Stimulated activated CD8-positive, alpha-beta memory T cell treated with anti-CD3 and anti-CD28 coated beads, Interleukin-4, amount 100 ng/mL, for 24 hours (primary cell): ENCODE measurements at places on chromosomes 16 and 17.

- DNase-seq, result no peak
These were observed 111.7 kb upstream of the FOXF1 start for GRCh38 chr16:86398622-86399021.

GRCh38 chr16:68660359-68660795 is 15.3 kb downstream of the CDH3 start:
- DNase-seq, result no peak

DNA sequence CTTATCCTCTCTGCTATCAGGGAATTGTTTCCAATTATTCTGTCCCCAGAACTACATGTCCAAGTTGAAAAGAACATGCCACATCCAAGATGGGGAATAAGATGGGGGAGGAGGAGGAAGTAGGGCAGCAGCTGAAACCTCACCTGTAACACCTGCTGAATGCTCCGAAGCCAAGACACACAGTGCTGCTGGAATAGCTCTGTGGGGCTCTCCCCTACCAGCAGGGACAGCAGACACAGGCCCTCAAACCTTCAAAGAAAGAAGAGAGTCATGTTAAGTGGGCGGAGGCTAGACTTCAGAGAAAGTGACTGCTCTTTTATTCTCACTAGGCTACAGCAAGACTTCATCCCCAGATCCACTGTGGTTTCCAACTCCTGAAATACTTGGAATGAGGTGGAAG is 13.2 kb downstream of the PELP1 start:
- no peak for DNase-seq

DNA sequence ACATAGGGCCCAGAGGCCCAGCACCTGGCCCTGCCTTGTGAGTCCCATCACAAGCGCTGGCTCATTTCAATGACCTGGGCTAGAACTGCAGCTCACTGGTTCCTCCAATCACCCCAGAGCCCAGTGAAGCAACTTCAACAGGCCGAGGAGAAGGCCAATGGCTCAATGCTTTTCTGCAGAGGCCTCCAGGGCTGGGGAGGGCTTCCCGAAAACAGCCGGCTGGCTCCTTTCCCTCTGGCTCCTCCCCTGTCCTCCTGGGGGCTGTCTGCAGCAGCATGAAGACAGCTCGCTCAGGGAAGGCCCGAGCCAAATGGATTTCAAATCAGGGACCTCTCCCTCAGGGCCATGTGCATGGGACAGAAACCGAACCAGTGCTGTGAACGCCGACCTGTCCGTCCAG is 121.6 kb downstream of the ZNF423 start:
- DNase-seq, result no peak

- DNase-seq, result no peak
These were observed 1.3 kb downstream of the PRPSAP2 start for GRCh38 chr17:18859256-18859655.

DNA sequence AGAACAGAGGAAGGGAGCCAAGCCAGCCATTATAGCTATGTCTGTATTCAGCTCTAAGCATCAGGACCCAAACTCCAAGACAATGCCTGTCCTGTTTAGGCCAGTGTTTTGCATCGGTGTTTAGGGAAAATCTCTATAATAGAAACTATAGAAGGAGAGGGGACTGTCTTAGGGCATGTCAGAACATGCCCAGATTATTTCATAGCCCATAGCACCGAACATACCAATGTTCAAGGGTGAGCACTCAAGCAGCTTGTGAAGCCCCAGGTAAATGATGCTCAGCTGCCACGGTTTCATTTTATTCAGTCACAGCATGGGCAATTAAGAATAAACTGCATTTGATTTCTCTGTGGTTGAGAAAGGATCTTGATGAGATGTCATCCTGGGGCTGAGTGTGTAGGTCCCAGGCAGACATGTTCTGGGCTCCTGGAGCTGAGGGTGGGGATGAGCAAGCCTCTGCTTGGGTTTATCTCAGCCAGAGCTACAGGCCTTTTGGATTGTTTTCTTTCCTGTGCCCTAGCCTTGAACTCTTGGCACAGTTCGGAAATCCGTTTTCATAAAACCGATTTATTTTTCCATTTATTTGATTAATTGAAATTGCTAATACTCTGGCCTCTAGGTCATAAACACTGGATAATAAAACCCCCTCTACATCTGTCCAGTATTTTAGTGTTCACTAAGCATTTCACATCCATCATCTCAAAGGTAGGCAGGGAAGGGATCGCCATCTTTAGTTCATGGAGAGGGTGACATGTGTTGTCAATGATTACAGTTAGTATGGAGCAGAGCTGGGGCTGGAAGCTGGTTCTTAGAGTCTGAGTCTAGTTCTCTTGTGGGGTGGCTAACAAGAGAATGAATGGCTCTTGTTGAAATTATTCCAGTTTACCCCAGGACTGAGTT is 290.7 kb upstream of the ASIC2 start:
- DNase-seq, result no peak

GRCh38 chr16:9191274-9191850 is 99.9 kb downstream of the HAPSTR1 start:
- no peak for DNase-seq

DNA sequence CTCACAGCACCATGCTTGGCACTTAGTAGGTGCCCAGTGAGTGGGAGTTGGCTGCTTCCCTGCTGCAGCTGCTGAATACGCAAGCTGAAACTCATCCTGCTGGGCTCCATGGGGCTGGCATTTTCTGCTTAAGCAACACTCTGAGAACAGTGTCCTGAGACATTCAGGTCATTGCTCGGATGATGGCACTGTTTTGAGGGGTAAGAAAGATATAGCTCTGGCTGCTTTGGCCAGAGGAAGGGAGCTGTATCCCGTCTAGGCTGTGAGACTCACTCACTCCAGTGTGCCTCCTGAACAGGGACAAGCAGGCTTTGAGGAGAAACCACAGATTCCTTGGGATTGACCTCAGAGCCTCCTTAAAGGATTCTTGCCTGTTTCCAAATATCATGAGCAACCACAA is 120.5 kb downstream of the CLEC16A start:
- DNase-seq, result no peak

DNA sequence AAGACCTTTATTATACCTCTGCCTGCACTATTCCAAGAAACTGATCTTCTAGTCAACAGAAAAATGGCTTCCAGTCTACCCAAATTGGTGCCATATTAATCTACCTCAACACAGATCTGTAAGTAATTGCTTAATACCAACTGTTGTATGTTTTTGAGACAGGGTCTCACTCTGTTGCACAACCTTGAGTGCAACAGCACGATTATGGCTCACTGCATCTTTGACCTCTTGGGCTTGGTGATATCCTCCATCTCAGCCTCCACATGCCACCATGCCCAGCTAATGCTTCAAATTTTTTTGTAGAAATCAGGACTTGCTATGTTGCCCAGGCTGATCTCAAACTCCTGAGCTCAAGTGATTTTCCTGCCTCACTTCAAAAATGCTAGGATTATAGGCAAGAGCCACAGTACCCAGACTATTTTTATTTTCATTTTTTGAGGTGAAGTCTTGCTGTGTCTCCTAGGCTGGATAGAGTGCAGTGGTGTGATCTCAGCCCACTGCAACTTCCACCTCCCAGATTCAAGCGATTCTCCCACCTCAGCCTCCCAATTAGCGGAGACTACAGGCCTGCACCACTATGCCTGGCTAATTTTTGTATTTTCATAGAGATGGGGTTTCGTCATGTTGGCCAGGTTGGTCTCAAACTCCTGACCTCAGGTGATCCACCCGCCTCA is 14.4 kb downstream of the NUFIP2 start:
- DNase-seq, result no peak

DNA sequence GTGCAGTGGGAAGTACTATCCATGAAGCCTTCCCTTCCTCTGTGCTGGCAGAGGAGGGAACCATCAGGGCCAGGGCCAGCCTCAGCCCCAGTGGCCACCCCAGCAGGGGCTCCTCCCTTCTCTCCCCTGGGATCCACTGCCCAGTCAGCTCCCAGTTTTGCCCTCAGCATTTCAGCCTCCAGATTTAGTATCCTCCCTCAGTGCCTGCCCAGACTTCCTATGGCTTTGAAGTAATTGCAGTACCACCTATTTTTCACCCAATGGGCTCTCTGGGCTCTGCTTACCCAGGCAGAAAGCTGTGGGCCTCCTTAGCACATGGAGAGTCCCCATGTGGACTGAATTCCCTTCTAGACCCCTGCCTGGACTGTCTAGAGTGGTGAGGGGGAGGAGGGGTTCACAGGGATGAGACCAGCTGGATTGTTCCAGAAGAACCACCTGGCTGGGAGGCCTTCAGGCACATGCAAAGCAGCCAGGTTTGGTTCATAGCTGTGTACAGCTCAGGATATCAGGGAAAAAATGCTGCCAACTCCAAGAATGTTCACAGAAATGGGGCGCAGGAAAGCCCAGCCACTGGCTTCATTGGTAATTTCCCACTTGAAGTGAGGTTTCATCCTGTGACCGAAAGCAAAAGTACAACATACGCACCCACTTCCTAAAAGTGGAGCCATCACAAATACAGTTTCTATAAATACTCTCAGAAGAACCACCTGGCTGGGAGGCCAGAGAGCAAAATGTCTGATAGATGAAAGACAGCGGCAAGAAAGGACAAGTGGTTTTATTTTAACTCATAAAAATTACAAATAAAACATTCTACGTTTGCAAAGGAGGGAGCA is 15.2 kb upstream of the HERPUD1 start:
- no peak for DNase-seq

- no peak for DNase-seq
These were observed 18.0 kb downstream of the NFE2L1 start for GRCh38 chr17:48066192-48066591.

DNA sequence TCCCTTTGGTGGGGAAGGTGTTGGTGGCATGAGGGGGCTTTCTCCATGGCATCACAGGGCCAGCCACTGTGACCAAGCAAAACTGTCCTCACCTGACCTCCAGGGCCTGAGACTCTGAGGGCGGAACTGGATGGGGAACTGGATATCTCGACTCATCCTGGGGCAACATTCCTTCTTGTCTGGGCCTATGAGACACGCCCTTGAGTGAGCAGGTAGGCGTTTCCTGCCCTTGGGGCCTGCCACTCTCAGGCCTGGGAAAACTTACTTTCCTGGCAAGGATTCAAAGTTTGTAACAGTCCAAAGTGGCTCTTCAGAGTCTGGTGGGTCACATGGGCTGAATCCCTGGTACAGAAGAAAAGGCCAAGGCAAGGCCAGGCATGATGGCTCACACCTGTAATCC is 9.6 kb downstream of the MT1X start:
- no peak for DNase-seq

DNA sequence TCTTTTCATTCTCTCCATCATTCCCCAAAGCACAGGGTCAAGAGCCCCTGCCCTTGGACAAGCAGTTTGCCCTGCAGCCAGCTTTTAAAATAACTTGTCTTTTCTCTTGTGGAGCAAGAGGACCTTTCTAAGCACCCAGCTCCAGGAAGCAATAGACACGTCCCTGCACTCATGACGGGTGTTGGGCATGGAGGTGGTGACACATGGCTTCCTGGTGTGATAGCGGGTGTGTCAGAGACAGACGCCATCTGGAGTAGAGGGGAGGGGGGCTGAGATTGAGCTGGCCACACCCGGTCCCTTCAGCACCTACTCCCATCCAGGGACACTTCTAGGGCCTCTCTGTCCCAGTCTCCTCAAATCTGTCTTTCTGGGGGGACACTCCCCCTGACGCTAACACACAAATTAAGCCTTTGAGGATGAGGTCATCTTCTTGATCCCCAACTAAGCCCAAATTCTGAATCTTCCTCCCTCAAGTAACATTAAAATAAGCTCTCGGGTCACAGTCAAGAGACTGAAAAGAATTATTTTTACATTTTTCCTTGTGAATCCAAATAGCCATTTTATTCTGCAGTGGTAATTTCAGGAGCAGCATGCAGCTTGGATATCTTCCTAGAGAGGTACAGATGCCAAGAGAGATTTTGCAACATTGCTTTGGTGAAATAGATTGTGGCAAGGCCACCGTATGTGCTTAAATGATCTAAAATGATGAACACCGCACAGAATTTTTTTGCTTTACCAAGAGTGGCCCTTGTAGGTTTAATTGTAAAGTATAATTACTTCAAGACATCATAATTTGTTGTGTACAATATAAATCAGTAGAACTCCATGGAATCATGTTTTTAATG is 216.6 kb upstream of the IRX3 start:
- no peak for DNase-seq

DNA sequence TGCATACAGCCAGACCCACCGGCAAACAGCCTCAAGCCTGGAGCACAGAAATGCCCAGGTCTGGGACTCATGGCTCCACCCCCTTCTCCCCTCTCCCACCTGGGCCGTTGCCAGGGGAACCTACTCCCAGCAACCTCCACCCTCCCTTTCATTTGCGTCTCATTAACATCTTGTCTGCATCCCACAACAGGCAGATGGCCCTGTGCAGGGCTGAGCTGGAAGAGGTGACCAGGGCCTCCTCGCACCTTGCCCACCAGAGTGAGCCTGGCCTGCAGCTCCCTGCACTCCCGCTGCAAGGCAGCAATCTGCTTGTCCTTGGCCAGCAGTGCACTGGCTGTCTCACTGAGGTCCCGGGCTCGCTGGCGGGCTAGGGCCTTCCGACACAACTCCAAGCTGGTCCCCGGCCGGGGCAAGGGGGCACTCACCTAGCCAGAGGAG is 3.3 kb downstream of the TSPOAP1 start:
- DNase-seq, result no peak

DNA sequence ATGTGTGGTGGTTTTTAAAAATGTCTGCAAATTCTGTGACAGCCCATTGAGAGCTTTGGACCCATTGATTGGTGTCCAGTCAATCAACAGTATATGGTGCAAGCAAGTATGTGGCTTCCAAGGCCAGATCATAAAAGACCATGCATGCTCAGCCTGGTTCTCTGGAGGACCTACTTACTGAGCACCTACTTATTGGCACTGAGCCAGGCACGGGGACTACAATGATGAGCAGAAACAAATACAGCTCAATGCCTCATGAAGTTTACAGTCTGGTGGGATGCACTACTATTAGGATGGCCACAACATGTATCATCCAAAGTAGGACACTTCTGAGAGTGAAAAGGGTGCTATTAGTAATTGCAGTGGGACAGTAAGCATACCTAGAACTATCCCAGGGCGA is 7.2 kb upstream of the EMP2 start:
- DNase-seq, result no peak

DNA sequence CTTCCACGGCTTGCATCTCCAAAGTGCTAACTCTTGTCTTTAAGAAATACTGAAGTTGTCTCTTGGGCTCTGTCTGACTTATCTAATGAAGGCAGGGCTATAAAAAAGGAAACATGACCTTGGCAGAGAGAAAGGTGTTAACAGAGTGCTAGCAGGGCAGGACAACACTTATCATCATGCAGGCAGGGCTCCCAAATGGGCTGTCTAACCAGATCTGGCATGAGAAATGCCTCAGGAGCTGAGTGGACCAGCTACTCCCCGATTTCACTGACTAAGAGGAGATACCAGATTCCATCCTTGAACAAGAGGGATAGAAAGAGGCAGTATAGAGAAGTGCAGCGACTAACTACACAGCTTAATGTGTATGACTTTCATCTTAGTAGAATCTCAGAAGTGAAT is 32.6 kb downstream of the PMP22 start:
- DNase-seq, result no peak

- DNase-seq, result no peak
These were observed 50.6 kb downstream of the SPECC1 start for GRCh38 chr17:20059728-20060188.
